ENCODE measurements at places on chromosomes 1 and 21.

DNA sequence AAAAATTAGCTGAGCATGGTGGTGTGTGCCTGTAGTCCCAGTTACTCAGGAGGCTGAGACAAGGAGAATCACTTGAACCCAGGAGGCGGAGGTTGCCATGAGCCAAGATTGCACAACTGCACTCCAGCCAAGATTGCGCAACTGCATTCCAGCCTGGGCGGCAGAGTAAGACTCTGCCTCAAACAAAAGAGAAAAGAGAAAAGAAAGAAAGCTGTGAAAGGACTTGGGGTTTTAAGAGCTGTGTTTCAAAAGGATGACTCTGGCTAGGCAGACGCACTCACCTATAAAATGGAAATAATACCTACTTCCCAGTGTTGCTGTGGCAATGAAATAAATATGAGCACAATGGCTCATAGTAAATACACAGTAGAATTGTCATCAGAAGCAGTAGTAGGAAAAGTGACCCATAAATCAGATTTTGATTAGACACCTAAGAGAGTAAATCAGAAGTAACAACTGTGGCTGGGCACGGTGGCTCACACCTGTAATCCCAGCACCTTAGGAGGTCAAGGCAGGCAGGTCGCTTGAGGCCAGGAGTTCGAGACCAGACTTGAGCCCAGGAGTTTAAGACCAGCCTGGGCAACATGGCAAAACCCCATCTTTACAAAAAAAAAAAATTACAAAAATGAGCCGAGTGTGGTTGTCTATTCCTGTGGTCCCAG, 45.9 kb upstream of the PUM1 start:
- no peak for DNase-seq

- DNase-seq, result no peak
Observed at GRCh38 chr1:145884675-145885074, 991 bp downstream of the ANKRD35 start.

DNA sequence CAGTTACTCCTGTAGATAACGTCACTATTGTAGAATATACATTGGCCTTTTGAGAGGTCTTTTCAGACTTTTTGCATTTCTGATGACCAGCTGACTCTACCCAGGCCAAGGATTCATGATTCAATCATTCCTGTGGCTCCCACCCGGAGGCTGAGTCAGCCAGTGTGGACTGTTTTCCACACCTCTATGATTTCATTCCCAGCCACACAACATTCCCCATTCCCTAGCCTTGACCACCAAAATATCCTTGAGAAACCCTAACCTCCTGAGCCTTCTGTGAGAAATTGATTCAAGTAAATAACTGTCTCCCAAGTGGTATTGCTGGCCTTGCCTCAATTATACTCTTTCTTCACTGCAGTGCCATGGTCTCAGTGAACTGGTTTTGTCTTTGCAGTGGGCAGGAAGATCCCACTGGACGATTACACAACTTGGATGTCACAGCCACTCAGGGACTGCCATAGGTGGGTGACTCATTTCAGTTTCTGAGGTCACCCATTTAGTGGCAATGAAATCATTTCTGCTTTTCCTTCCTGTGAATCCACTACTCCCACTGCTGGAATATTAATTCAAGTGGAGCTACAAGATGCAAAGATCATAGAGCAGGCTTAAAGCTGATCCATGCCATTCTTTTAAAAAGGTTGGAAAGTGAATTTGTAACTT, 518.6 kb upstream of the ZP4 start:
- DNase-seq, result no peak

DNA sequence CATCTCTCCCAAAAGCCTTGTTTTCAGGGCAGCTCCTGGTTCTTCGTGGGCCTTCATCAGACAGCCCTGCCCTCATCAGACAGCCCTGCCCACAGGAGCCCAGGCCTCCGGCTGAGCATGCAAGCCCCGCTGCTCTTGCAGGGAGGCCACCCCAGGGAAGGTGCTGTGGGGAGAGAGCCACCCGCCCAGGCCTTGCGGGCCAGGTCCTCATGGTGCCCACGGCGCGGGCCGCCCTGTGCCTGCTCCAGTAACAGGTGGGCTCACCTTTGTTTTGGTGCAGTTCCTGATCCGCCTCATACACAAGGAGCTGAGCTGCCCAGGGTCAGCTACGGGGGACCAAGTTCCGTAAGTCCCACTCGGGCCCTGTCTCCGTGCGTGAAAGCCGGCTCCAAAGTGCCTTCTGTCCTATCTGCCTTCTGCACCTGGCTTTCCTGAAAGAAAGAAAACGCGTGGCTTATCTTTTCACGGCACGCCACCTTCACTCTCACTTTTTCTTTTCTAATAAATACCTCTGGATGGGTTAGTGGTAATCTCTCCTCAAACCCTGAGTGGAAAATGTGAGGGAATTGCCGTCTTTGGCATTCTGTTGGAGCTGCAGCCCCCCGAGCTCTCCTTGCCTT, 65.9 kb downstream of the SLC37A1 start:
- DNase-seq, result no peak

DNA sequence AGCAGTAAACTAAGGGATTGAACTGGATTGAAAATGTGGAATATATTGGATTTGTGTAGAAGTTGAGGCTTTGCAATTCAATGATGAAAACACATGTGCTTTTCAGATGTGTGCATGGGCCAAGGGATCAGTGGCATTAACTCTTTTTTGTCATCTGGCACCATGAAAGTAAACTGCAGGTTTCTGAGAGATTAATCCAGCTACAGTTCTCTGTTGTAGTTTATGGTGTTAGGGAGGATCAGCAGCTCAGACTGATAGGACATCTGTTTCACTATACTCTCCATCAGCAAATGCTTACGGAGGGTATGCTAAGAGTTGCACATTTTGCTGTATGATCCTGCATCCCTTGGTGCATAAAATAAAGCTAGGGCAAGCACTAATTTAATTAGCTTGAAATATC, 82.6 kb downstream of the C1orf21 start:
- no peak for DNase-seq

GRCh38 chr1:40232444-40232843, 15.3 kb upstream of the TMCO2 start:
- no peak for DNase-seq

DNA sequence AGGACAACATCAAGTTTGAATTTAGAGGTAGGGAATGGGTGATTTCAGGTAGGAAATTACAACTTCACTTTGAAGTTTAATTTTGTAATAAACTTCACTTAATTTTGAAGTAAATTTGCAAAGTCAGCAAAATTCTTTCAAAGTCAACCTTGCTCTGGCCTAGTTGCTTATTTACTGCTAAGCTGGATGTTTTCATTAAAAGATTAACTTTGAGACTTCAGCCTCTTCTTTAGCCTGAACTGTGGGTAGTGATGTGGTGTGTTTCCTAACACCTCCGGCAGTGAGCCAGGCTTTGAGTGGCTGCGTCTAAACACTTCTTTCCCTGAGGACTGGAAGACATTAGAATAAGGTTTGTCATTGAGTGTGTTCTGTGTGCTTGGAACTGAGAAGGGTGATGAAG, at the start of gene HAO2:
HAO2 (plus strand) TSS at position 232 of the 400 bp plus-strand sequence. CDS start 12,301 bp downstream, outside the sequence.
- DNase-seq, result no peak

GRCh38 chr1:151516031-151516511, 4.9 kb downstream of the CGN start:
- DNase-seq, result no peak

GRCh38 chr1:8435569-8436071, 117.7 kb downstream of the SLC45A1 start:
- DNase-seq, result no peak

DNA sequence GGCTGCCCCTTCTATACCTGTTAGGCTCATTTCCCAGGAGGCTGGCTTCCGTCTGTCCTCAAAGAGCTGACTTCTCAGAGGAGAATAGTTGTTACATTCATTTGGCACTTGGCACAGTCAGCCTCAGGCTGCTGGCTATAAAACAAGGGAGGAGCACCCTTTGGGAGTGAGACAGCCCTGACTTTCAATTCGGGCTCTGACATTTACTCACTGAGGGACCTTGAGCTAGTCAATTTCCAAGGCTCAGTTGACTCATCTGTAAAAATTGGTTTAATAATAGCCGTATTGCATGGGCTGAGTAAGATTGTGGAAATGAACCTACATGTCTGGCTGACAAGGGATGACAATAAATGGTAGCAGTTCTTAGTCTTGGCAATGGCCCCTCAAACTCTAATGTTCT, 13.7 kb downstream of the ALX3 start:
- no peak for DNase-seq

- DNase-seq, result no peak
Observed at GRCh38 chr1:157852476-157852875, 10.9 kb upstream of the CD5L start.

GRCh38 chr1:1894354-1895059, 3.6 kb upstream of the GNB1 start:
- no peak for DNase-seq

DNA sequence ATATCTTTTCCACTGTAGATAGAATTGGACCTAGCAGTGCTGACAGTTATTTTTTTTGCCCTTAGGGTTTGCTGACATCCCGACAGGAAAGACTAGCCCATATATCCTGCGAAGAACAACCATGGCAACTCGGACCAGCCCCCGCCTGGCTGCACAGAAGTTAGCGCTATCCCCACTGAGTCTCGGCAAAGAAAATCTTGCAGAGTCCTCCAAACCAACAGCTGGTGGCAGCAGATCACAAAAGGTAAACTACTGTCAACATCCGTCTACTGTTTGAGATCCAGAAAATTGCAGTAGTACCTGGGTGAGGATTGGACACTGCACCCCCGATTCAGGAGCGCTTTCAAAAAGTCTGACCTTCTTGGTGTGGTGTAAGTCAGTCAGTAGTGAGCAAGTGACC, 55.8 kb downstream of the CENPF start:
- DNase-seq, result peak; percentile 41

DNA sequence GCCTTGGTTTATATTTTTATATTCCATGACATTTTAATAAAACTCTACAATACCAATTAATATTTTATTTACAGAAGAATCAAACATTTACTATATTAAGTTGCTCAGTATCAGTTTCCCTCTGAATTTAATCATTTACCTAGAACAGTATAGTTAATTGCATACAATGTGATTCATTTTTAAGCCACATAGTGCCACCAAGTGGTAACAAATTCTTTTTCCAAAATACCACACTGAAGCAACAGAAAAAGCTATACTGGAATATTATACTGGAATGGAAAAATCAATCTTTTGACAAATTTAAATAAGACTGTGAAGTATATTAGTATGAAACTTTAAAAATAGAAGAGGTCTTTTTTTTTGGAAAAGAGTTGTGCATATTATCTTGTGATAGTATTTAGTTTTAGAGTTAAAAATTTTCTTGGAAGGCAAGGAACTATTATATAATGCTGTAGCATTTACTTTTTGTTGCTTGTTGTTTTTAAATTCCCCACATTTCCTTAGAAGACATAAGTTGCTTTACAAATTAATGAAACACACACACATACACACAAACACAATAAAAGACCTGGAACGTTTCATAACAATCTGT, 57.3 kb downstream of the ZNF644 start:
- no peak for DNase-seq

DNA sequence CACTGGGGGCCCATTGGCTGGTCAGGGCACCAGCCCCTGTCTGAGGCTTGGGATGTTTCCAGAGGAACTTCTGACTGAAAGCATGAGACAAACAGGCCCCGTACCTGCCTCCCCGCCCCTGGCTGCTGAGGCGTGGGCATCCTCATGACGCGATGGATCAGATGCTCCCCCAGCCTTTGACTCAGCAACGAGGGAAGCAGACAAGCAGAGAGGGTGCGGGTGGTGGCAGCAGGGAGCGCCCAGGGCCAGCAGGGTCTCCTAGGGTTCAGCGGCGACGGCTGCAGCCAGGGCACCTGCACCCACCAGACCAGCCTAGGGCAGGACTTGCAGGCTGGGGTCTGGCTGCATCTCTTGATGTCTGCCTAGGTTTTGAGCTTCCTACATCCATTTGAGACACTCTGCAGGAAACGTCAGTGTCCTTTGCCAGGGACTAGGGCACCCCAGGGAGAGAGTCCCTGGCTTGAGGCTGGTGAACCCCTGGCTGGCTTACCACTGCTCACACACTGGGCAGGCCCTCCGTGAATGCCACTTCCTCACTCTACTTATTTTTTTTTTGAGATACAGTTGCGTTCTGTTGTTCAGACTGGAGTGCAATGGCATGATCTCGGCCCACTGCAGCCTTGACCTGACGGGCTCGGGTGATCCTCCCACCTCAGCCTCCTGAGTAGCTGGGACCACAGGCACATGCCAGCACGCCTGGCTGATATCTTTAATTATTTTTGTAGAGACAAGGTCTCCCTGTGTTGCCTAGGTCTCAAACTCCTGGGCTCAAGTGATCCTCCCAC, 63.3 kb downstream of the DHRS3 start:
- no peak for DNase-seq

DNA sequence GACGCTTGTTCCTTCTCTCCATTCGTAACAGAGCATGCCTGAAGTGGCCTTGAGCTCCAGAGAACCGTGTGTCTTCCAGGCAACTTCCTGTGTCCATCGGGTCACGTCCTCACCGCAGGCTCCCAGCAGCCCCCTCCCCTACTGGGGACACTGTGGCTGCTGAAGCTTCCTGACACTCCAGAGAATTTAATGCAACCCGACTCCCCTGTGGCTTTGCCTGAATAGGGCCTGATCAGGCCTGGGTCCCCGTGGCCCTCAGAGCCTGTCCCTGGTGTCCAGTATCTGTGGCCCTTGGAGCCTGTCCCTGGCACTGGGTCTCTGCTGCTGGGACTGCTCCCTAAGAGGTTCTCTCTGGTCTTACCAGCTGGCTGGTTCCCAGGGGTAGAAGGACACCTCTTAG, 219.7 kb upstream of the VAMP3 start:
- DNase-seq, result no peak

DNA sequence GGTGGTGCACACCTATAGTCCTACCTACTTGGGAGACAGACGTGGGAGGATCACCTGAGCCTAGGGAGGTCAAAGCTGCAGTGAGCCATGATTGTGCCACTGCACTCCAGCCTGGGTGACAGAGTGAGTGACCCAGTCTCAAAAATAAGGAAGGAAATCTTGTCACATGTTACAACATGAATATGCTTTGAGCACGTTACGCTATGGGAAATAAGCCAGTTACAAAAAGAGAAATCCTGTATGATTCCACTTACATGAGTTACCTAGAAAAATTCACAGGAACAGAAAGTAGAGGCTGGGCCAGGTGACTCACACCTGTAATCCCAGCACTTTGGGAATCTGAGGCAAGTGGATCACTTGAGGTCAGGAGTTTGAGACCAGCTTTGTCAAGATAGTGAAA, 6.7 kb upstream of the PADI6 start:
- DNase-seq, result no peak

DNA sequence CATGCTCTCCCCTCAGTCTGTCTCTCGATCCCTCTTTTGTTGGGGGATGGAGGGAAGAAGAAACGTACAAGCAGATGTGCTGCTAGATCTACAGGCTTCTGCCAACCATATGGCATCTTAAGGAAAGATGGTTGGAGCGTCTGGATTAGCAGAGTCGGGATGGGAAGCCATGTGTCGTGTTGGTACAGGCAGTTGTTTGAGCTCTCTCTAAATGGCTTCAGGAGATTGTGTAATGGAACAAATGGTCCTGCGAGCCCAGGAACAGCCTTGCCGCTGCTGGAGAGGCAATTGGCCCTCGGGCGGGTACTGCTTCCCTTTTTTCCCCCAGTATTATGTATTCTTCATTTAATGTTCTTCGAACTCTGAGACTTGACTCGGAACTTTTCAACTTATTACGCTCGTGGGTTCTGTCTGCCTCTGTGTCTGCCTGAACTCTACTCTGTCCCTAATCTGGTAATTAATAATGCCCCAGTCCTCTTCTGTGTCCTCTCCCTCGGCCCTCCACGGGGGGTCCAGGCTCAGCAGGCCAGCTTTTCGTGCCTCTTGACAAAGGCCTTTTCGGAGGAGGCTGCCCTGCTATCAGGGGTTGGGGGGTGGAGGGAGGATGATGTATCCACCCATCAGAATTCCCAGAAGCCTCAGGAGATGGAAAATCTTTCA, 215.3 kb downstream of the SDCCAG8 start:
- DNase-seq, result no peak

GRCh38 chr1:70992521-70992920, 55.1 kb downstream of the PTGER3 start:
- DNase-seq, result no peak

GRCh38 chr1:236119943-236120484, 22.3 kb upstream of the GPR137B start:
- DNase-seq, result no peak
